SK-N-SH (cell line): ENCODE measurements at places on chromosomes 6 and 20. TPM values are rescaled to one million over a fixed set of nuclear protein-coding genes. Genes with fewer than 3 reads are reported as not detected.

- no peaks in the 10 kb centered on the region for H3K27me3 ChIP-seq
- H3K4me1 ChIP-seq = no peaks in the 10 kb centered on the region
- H3K36me3 ChIP-seq = no peaks in the 10 kb centered on the region
- H3K27ac ChIP-seq = no peak overlapping the region
Observed at GRCh38 chr20:58492074-58492718, 23.0 kb downstream of the APCDD1L start.

DNA sequence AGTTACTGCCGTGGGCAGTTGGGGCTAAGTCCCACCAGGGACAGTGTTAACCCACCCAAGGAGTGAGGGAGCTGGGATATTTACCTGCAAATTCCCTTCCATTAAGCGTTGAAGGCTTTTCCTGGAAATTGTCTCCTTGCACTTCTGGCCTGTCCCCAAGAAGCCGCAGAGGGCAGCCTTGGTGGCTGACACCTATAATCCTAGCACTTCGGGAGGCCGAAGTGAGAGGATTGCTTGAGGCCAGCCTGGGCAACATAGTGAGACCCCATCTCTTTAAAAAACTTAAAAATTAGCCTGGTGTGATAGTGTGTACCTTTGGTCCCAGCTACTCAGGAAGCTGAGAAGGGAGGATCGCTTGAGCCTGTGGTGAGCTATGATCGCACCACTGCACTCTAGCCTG is 204.4 kb downstream of the EYA2 start:
- H3K27ac ChIP-seq = no peak overlapping the region
- DNase-seq = no peak
- no peaks in the 10 kb centered on the region for H3K4me1 ChIP-seq
- H3K4me3 ChIP-seq = no peak overlapping the region
- H3K27me3 ChIP-seq = 0 out of 2 replicates have a peak, but pooled peaks cover 5% of the 10 kb centered on the region
- no peaks in the 10 kb centered on the region for H3K36me3 ChIP-seq

GRCh38 chr6:24554474-24554873 is 59.7 kb downstream of the ALDH5A1 start:
- H3K27me3 ChIP-seq = no peaks in the 10 kb centered on the region
- no peak overlapping the region for H3K27ac ChIP-seq
- no peak for DNase-seq
- H3K36me3 ChIP-seq = no peaks in the 10 kb centered on the region
- H3K4me1 ChIP-seq = no peaks in the 10 kb centered on the region

GRCh38 chr20:51574248-51575033 is 31.9 kb upstream of the NFATC2 start:
- no peaks in the 10 kb centered on the region for H3K4me1 ChIP-seq
- no peak for DNase-seq
- H3K27ac ChIP-seq = no peak overlapping the region
- no peak overlapping the region for H3K4me3 ChIP-seq

GRCh38 chr6:2575236-2575635 is 175.5 kb downstream of the MYLK4 start:
- H3K36me3 ChIP-seq = no peaks in the 10 kb centered on the region
- no peaks in the 10 kb centered on the region; the same call in 1 of the 2 replicates for H3K4me1 ChIP-seq
- no peak for DNase-seq
- no peak overlapping the region for H3K4me3 ChIP-seq
- no peak overlapping the region for H3K27ac ChIP-seq

Gene SCUBE3
- polyA plus RNA-seq = 1.8 and 2.0 TPM in 2 replicates

Gene ECT2L
- polyA plus RNA-seq = 0.02 TPM in 1 of 2 replicates, not detected in the other

Gene PTGIS
- 0.67 and 1.0 TPM in 2 replicates for polyA plus RNA-seq

Gene TBCC
- polyA plus RNA-seq = 12.7 and 18.2 TPM in 2 replicates
